ENCODE measurements at places on chromosomes 6 and 20. TPM values are rescaled to one million over a fixed set of nuclear protein-coding genes. Genes with fewer than 3 reads are reported as not detected.

DNA sequence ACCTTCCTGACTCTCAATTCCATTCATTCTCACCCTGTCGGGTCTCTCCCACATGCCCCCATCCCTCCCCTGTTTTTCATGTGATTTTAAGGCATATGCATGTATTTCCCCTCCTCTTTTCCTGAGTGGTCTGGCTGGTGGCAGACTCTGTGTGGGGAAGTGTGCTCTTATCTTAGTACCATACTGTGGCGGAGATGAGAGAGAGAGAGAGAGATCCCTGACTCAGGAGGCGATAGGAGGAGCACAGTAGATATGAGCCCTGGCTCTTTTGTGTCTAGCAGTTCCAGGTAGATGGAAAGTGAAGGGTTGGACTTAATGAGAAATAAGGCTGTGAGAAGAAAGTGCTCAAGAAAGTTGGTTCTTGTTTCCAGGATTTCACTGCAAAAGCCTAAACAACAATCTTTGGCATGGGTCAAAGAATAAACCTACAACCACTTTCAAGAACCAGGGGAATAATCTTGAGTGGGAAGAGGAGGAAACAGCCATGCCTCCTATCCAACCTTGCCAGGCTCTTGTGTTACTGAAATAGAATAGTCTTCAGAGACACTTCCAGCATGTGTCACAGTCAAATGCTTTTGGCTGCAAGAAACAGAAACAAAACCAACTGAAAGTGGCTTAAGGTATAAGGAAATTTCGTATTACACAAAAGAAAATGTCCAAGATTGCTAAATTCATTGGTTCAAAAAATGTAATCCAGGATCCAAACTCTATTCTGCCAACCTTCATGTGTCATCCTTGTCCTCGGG lies 123.8 kb upstream of the MYLIP start:
- no peak for DNase-seq

IGF2R gene
- 97.7 TPM for total RNA-seq

DNA sequence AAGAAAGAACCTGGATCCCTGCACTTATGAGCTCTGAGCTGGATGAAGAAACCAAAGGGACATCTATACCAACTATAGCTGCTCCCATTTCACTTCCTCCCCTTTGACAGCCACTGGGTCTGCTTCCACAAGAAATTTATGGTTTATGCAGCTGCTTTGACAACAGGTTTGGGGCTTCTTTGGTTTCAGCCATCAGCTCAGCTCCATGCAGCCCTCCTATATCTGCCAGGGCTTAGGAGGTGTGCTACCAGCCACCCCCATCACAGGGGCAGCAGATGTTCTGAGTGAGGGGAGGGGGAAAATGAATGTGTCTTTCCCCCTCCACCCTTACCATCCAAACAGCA lies 29.2 kb upstream of the PKHD1 start:
- no peak for DNase-seq

- DNase-seq, result no peak
Observed at GRCh38 chr6:27288136-27289044, 23.7 kb downstream of the POM121L2 start.

DNA sequence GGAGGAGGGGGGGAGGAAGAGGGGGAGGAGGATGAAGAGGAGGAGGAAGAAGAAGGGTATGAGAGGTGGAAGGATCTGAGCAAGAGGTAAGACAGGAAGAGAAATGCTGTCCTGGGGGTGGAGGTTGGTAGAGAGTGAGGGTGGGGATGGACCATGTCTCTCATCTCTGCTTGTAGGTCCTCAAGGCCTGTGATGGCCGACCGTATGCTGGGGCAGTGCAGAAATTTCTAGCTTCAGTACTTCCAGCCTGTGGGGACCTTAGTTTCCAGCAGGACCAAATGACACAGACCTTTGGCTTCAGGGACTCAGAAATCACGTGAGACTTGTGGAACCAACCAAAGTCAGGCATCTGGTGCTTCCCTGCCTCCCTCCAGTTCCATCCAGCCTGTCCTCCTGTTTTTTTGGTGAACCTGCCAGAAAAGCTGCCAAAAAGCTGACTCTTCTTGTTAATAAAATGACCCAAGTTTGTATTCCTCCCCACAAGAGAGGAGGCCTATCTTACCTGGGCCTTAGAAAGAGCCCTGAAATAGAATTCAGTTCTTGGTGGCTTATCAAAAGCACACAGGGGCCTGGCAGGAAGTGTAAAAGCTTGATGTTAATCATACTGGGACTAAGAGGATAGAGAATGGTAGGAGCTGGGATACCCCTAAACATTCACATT lies 2.5 kb upstream of the C4A start:
- DNase-seq, result no peak

- DNase-seq, result no peak
Observed at GRCh38 chr6:44166591-44167184, 8.1 kb downstream of the CAPN11 start.

OR14J1 gene
- not detected for total RNA-seq

UBD gene
- 4.2 TPM for total RNA-seq

GRCh38 chr20:20371083-20371482 lies 3.2 kb downstream of the INSM1 start:
- no peak for DNase-seq

GRCh38 chr6:31900917-31901414 lies 920 bp downstream of the ZBTB12 start:
- DNase-seq, result no peak

CD109 gene
- total RNA-seq, result 9.1 TPM

LY6G6F gene
- total RNA-seq, result not detected

- no peak for DNase-seq
Observed at GRCh38 chr6:65072500-65072899, 634.5 kb downstream of the EYS start.

GRCh38 chr6:1029141-1029540 lies 282.8 kb upstream of the FOXQ1 start:
- no peak for DNase-seq

SGK2 gene
- 125 TPM for total RNA-seq

NOTCH4 gene
- total RNA-seq, result 1.5 TPM

DNA sequence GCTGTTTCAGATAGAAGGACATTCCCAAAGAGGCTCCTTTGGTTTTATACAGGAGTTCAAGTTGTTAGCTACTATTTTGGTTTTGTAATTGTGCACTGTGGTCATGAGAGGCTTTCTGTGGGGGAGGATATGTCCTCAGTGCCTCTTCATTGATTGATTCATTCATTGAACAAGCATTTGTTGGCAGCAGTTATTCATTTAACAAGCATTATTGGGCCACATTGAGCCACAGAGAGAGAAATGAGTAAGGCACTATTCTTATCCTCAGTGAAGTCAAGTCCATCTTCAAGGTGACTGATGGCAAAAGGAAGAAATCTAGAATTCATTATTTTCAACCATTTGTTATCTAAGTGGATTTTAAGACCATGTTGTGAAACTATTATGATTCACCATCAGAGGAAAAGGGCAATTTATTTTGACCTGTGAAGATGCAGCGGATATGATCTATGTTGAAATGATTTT lies 697.2 kb upstream of the CITED2 start:
- DNase-seq, result no peak

DNA sequence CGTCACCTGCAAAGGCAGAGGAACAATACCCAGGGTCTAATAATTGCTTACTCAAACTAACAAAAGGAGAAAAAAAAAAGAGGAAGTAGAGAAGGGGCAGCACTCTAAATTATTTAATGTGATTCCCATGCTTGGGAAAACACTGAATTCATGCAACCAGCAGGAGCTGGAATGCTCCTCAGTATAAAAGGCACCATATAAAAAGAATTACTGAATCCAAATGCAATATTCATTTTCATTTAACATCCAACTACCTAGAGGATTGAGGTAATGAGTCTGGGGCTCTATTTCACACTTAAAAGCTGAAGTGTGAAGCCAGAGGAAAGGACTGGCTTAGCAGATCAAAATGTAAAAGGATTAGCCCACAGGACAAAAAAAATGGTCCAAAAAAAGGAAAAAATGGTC lies 8.7 kb downstream of the B4GALT5 start:
- DNase-seq, result no peak

VWA7 gene
- total RNA-seq, result 6.9 TPM

CD93 gene
- 20.1 TPM for total RNA-seq

GRCh38 chr6:157329829-157330228 lies 6.5 kb upstream of the TMEM242 start:
- no peak for DNase-seq

PAX1 gene
- not detected for total RNA-seq

GRCh38 chr20:7579888-7580287 lies 360.4 kb downstream of the HAO1 start:
- DNase-seq, result no peak

C6orf52 gene
- 1.2 TPM for total RNA-seq

- DNase-seq, result no peak
Observed at GRCh38 chr6:15653581-15653980, 9.2 kb downstream of the DTNBP1 start.

DNA sequence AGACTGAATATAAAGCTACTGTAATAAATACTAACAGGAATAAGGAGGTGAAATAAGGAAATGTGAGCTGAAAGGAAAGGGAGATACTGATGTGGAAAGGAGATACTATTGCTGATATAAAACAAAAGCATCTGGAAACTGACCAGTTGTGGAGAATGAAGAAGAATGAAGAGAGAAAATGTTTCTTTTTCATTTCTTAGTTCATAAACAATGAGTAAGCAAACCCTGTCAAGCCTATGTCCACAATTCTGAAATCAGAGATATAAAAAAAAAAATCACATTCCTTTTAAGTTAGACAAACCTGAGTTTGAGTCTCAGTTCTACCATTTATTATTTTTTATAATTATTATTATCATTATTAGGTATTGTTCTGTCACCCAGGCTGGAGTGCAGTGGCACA lies 121.6 kb upstream of the GJE1 start:
- no peak for DNase-seq

EFCAB8 gene
- 0.66 TPM for total RNA-seq

- peak; percentile 70 for DNase-seq
Observed at GRCh38 chr6:90413867-90414266, 117.2 kb upstream of the BACH2 start.

- no peak for DNase-seq
Observed at GRCh38 chr20:39019805-39020325, 57.7 kb downstream of the DHX35 start.

GRCh38 chr6:154352898-154353585 lies 3.6 kb downstream of the IPCEF1 start:
- no peak for DNase-seq

PPP1R14C gene
- total RNA-seq, result 25.2 TPM

- DNase-seq, result no peak
Observed at GRCh38 chr6:13881621-13882165, 43.1 kb upstream of the RNF182 start.

- DNase-seq, result no peak
Observed at GRCh38 chr20:11791835-11792567, 125.7 kb upstream of the BTBD3 start.

DNA sequence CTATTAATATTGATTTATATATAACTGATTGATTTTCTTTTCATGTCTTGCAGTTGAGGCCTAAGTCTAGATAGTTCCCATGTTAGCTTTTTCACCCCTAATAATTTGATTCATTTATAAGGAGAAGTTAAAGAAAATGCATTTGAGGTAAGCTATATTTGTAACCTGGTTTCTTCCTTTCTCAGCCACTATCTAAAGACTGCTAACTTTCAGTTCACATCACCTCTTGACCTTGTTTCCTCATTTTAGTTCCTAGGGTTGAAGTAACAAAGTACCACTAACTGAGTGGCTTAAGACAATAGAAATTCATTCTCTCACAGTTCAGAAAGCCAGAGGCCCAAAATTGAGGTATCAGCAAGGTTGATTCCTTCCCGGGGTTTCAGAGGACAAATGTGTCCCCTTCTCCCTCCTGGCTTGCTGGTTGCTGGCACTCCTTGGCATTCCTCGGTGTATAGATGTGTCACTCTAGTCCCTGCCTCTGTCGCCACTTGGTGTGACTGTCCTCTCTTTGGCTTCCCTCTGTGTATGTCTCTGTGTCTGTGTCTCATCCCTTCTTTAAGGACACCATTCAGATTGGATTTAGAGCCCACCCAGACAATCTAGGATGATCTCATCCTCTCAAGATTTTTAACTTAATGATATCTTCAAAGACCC lies 55.9 kb upstream of the C20orf144 start:
- DNase-seq, result no peak
